ENCODE measurements at places on chromosomes 2 and 18.
A peak's percentile ranks its signal among the peaks of the same experiment; 100 is the strongest.

GRCh38 chr18:74368901-74369705, 53.5 kb downstream of the C18orf63 start:
- DNase-seq: no peak

GRCh38 chr2:28981016-28981441, at the start of gene TOGARAM2:
Gene TOGARAM2, plus strand, starts transcription at chr2:28981298. Its CDS starts 13,537 bp downstream, at chr2:28994835.
- no peak for DNase-seq

DNA sequence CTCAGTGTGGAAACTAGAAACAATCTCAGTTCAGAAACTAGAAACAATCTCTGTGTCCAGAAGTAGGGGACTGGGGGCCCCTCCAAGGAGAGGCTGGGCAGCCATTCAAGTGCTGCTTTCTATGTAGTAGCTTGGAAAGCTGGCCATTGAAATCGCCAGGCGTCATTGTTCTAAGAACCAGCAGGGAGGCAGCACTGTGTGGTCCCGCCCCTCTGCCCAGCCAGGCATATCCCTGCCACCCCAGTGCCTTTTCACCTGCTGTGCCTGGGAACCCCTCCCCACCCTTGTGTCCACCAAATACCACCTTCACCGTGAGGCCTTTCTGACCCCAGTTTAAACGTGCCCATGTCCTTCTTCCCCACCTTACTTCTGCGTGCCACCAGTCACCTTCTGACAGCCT, 221.6 kb downstream of the GBX2 start:
- no peak for DNase-seq

GRCh38 chr18:31684279-31685096, at the start of gene B4GALT6:
Gene B4GALT6, minus strand, starts transcription at chr18:31684581. Its CDS starts 155 bp downstream, at chr18:31684426.
- peak; percentile 50 for DNase-seq

- DNase-seq: peak; percentile 16
Observed at GRCh38 chr2:72917138-72917876, at the start of gene EMX1. Gene EMX1, plus strand, starts transcription at chr2:72917519. Its CDS starts 334 bp downstream, at chr2:72917853.

GRCh38 chr2:20649576-20649975, 1.3 kb downstream of the HS1BP3 start:
- no peak for DNase-seq

DNA sequence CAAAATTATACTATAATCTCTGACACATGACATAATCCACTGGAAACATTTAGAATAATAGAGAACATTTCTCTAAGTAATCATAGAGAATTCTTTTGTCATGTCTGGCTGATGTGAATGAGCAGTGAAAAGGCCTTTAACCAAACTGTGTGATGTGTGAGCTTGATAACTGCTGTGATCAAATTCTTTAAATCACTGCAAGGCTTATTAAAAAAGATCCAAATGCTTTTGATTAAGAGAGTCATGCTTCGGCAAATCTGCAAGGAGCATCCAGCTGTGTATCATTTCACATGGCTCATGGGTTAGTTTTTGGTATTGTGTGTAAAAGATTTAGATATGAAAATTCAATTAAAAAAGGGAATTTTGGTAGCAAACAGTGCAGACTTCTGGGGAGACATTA, 58.6 kb upstream of the TFPI start:
- no peak for DNase-seq

- DNase-seq: no peak
Observed at GRCh38 chr2:86074256-86074655, 31.4 kb downstream of the POLR1A start.

- no peak for DNase-seq
Observed at GRCh38 chr2:54666131-54666633, 57.3 kb upstream of the EML6 start.

DNA sequence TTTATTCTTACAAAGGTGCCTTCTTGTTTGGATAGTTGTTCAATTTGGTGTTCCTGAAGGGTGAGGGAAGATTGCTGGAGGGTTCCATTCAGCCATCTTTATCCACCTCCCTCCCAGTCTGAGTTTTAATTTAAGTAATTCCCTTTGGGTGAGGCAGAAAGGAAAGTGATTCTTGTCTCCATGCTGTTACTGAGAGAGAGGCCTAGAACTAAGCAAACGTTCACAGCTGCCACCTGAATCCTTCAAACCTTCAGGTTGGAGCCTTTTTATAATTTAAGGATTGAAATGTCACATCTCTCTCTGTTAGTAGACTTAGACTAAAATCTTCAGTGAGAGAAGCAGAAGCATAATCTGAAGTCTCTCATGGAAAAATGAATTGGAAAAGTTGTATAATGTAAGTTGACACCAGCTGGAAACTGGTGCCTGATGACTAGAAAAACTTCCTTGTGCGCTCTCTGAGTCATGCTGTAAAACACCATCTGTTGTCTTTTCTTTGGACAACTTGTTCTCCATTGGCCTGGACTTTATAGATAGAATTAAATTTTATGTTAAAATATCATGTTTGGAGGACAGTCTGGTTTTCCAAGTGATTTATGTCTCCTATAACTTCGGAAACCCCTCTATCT, 14.6 kb downstream of the STRADB start:
- no peak for DNase-seq

DNA sequence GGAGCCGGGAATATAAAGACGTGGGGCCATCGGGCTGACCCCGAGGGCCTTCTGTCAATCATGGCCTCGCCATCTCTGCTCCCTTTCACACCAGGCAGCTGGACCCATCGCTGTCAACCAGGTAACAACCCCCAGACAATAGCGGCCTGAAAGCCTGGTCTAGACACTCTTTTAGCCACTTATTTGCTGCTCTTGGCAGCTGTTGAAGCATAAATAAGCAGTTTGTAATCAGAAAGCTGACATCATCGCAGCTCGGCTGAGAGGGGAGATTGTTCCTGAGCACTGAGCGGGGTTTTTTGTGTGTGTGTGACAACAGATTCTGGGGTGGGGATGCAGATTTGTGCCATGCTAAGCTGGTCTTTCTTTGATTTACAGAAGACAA, 423.6 kb upstream of the POU3F3 start:
- no peak for DNase-seq

DNA sequence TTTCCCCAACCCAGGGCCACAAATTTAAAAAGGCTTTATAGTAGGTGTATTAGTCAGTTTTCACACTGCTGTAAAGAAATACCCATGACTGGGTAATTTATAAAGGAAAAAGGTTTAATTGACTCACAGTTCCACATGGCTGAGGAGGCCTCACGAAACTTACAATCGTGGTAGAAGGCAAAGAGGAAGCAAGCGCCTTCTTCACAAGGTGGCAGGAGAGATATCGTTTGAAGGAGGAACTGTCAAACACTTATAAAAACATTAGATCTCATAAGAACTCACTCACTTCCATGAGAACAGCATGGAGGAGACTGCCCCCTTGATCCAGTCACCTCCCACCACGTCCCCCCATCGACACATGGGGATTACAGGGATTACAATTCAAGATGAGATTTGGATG, 70.4 kb downstream of the FECH start:
- no peak for DNase-seq

GRCh38 chr2:101596333-101596732, 101.2 kb upstream of the MAP4K4 start:
- no peak for DNase-seq

- no peak for DNase-seq
Observed at GRCh38 chr2:85902496-85902895, 13.7 kb upstream of the ST3GAL5 start.

DNA sequence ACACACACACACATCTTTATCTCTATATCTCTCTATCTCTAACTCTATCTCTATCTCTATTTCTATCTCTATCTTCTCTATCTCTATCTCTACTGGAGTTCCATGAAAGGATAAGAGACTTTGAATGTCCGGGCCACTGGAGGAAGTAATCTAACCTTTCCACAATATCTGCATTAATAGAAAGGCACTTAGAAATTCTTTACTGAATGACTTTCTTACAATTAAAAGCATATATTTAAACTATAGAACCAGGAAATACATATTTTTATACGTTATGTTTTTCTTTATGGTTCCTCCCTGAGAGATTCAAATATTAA, 234.9 kb downstream of the TRIB2 start:
- DNase-seq: no peak

GRCh38 chr18:79573921-79574491, 105.6 kb upstream of the CTDP1 start:
- DNase-seq: no peak

- no peak for DNase-seq
Observed at GRCh38 chr18:71011389-71011788, 722.5 kb downstream of the SOCS6 start.

GRCh38 chr2:47675196-47675825, 107.6 kb upstream of the MSH6 start:
- no peak for DNase-seq

GRCh38 chr18:32909798-32910561, 137.2 kb upstream of the KLHL14 start:
- no peak for DNase-seq

GRCh38 chr2:27353762-27354596, 2.6 kb downstream of the GTF3C2 start:
- DNase-seq: no peak

GRCh38 chr18:49048396-49049020, 97.7 kb upstream of the SMAD7 start:
- DNase-seq: no peak

GRCh38 chr2:233053928-233054784, 6.0 kb upstream of the INPP5D start:
- no peak for DNase-seq

GRCh38 chr2:214575465-214575864, 164.6 kb downstream of the VWC2L start:
- DNase-seq: no peak

DNA sequence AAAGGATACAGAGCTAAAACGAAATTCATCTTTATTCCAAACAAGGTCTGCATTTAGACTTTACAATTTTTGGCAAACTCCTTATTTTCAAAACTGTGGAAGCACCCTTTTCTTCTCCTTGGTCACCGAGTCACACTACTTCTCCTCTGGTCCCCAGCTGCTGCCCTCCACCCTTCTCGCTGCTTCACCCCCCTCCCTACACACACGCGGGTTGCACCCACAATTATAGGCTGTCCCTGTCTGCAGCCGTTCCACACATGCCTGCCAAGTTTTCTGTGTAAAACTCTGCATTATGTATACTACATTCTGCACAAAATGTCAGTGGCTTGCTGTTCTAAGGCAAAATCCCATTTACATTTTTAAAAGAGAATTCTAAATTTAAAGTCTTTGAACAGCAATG, 63.5 kb downstream of the PTPN2 start:
- DNase-seq: no peak

- no peak for DNase-seq
Observed at GRCh38 chr2:179332903-179333302, 68.3 kb upstream of the SESTD1 start.

GRCh38 chr2:205543937-205544702, 138.2 kb upstream of the NRP2 start:
- DNase-seq: no peak

GRCh38 chr18:57110290-57110689, 36.6 kb upstream of the BOD1L2 start:
- no peak for DNase-seq

DNA sequence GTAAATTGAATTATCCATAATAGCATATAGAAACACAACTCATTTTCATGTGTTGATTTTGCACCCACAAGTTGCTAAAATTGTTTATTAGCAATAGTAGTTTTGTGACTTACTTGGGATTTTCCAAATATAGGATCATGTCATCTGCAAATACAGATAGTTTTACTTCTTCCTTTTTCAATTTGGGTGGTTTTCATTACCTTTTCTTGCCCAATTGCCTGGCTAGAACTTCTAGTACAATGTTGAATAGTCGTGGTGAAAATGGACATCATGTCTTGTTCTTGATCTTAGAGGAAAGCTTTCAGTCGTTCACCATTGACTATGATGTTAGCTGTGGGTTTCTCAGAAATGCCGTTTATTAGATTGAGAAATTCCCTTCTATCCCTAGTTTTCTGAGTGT, 60.2 kb upstream of the TCF7L1 start:
- no peak for DNase-seq

DNA sequence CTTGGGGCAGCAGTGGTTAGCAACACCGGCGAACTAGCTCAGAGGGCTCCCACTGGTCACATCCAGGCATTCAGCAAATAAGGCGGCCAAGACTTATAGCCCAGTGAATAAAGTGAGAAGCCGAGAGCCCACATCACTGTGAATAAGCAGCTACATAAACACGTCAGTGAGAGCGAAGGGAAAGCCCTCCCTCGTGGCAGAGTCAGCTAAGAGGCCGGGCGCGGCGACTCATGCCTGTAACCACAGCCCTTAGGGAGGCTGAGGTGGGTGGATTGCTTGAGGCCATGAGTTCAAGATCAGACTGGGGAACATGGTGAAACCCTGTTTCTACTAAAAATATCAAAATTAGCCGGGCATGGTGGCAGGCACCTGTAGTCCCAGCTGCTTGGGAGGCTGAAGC, 5.2 kb downstream of the D2HGDH start:
- no peak for DNase-seq

- DNase-seq: no peak
Observed at GRCh38 chr2:23381084-23381483, 3.9 kb upstream of the KLHL29 start.

- no peak for DNase-seq
Observed at GRCh38 chr2:131034122-131035051, 58.9 kb downstream of the FAM168B start.

GRCh38 chr2:224887141-224887540, 155.1 kb downstream of the DOCK10 start:
- DNase-seq: no peak

GRCh38 chr18:71223486-71223885, 934.6 kb downstream of the SOCS6 start:
- no peak for DNase-seq

GRCh38 chr18:33584548-33585430, 6.8 kb downstream of the ASXL3 start:
- no peak for DNase-seq

DNA sequence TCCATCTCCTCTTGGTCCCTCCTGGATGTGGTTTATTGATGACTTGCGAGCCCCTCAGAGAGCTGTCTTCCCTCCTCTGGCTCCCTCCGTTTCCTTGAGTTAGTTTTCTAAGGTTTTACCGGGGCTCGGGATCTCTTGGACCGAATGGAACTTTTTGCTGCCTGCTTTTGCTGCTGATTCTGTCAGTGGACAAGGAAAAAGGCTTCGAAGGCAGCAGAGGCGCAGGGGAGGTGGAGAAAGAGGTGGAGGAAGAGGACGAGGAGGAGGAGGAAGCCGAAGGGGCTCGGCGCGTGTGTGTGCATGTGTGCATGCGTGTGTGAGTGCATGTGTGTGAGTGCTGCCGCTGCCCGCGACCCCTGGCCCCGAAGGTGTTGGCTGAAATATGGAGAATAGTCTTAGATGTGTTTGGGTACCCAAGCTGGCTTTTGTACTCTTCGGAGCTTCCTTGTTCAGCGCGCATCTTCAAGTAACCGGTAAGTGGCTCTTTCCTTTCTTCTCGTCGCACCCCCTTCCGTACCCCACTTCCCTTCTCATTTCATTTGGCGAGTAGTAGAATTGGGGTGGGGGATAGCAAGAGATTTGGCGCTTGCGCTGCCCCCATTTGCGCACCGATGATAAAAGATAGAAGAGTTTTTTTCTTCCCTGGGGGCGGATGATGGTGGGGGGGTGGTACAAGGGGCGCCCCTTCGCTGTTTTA, 557 bp downstream of the DCC start:
- DNase-seq: no peak

DNA sequence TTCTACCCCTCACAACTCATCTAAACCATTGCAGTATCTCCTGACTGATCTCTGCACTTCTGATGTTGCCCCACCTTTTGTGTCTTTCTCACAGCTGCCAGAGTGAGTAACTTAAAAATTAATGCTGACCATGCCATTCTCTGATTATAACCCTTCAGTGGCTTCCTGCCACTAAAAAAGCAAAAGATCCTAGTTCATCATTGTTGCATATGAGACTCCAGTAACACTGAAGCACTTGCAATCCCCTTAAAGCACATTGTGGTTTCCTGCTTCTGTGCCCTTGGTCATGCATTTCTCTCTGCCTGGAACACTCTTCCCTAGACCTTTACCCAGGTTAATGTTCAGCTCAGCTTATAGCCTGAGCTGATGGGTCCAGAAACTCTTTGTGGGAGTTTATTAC, 95.1 kb upstream of the WDSUB1 start:
- peak; percentile 3 for DNase-seq

All from Jurkat, Clone E6-1 (cell line).